ENCODE measurements at places on chromosomes 3 and 15.

- DNase-seq = no peak
Observed at GRCh38 chr3:189781415-189781814, 150.2 kb downstream of the TP63 start.

- no peak for DNase-seq
Observed at GRCh38 chr3:71868876-71869275, 83.9 kb upstream of the PROK2 start.

GRCh38 chr3:24235121-24235520, 259.5 kb downstream of the THRB start:
- DNase-seq = no peak

DNA sequence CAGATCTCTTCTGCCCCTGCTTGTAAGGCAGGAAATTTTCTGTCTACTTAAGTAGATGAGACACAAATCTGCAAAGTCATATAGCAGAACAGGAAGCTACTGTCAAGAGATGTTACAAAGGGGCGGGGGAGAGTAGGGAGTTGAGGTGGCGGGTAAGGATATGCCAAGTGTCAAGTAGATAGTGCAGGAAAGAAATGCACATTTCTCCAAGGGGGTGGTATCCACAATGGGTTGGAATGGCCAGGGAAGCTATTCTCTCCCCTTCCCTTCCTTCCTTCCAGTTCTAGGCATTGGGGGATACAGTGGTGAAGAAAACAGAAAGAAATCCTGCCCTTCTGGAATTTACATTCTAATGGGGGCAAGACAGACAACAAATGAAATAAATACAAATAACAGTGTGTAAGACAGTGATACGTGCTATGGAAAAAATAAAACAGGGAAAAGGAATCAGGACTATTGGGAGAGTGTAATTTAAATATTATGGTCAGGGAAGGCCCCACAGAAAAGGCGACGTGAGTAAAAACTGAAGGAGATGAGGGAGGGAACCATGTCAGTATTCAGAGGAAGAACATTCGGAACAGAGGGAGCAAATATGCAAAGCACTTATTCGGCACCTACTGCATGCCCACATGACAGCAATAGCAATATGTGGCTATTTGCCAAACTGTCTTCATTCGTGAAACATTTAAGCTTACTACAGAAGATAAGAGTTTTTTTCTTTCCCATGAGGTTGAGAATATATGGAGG, 42.8 kb upstream of the RNU6-1 start:
- DNase-seq = no peak

GRCh38 chr3:128394033-128394432, 72.7 kb downstream of the DNAJB8 start:
- DNase-seq = no peak

DNA sequence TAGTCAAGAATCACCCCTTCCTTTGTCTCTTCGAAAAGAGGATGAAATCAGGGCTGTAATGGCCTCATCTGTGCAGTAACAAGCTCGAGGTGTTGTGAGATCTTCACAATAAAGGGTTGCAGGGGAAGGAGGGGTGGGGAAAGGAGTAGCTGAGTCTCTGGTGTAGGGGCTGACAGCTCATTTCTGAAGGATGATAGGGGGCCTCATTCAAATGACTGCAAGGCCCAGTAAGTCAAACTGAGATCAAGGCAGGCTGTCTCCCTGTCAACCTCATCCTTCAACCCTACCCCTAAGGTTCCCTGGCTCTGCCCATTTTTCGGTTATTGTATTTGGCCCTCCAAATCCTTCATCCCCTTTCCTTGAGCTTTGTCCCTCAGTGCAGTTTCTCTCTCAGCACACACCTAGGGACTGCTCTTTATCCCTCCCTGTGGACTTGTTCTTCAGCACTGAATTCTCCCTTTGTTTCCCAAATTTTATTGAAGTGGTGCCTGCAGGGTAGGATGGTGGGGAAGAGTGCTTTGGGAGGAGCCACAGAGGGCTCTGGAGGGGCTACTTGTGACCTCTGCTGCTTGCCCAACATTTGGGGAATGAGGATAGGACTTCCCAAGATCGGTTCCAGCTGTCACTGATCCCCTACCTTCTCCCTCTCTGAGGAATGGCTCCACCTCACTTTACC, 38.1 kb downstream of the ZNF589 start:
- no peak for DNase-seq

- DNase-seq = no peak
Observed at GRCh38 chr3:100427699-100428098, 26.4 kb downstream of the LNP1 start.

DNA sequence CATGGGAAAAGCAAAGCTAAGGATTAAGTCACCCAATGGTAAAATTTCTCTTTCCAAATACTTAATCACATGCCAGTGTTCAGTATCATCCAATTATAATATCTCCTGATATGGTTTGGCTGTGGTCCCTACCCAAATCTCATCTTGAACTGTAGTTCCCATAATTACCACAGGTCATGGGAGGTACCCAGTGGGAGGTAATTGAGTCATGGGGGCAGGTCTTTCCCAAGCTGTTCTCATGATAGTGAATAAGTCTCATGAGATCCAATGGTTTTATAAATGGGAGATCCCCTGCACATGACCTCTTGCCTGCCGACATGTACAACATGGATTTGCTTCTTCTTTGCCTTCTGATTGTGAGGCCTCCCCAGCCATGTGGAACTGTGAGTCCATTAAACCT, 26.1 kb upstream of the NMB start:
- DNase-seq = no peak

All from ureter (tissue), 1 donor.